ENCODE measurements at places on chromosomes 7 and 10. TPM values are rescaled to one million over a fixed set of nuclear protein-coding genes. Genes with fewer than 3 reads are reported as not detected.

Gene SPDYE8
- not detected for total RNA-seq

GRCh38 chr7:112293416-112293815 lies 86.9 kb downstream of the ZNF277 start:
- no peak for DNase-seq

- DNase-seq, result no peak
Measured at GRCh38 chr10:103758294-103758681, 97.1 kb downstream of the SH3PXD2A start.

Gene PRRT4
- 0.24 TPM for total RNA-seq

DNA sequence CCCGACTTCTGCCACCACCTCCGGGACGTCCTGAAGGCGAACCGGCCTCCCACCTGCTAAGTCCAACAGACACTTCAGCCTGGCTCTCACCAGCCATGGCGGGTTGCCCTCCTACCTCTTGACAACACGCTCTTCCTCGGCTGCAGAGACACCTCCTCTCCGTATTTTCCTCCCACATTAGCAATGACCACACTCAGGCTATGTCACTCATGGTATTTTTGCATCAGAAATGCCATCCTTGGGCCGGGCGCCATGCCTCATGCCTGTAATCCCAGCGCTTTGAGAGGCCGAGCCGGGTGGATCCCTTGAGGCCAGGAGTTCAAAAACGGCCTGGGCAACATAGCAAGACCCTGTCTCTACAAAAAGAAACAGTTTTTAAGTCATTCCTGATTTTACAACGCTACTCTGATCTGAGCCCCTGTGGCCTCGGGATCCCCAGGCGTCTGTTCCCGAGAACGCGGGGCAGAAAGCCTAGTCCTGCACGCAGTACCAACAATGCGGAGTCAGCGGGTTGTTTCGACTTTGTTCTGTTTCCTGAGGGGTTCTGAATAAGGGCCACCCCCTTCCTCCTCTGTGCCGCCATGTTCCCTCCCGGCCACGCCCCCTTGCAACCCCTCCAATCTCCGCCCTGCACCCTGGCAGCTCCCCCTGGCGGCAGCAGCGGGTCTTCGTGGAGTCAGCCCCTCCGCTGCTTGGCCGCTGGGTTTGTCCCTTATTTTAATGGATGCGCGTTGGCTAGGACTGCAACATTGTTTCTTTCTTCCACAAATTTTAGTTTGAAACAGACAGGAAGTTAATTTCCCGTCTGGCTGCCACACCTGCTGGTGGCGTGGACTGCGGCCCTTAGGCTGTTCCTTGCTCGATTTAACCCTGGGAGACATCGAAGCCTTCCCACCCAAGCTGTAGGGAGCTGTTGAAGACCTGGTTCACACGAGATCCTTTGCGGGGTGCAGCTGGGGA lies 9.7 kb upstream of the ZFAND2A start:
- peak; percentile 85 for DNase-seq

DNA sequence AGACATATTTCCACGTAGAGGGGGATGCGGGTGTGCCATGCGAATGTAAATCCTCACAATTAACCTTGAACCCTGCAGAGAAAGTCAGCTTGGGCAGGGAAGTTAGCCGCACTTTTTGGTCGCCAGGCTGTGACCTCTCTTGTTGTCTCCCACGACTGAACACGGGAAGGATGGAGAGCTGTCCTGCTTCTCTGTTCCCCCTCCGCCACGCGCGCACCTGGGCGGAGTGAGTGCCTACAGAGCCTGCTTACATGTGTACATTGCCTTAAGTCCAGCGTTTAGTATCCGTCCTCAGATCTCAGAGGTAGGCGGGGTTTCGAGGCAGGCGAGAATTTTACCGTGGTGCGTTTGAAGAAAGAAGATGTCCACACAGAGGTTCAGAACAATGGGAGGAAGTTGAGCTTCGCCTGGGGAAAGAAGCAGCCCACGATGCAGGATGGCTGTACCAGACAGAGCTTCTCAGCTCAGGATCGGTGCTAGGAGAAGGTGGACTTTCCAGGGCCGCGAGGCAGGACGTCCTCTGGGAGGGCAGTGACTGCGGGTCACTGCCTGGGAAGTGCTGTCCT lies 482 bp upstream of the ERCC6 start:
- DNase-seq, result peak; percentile 43

Gene TRUB1
- total RNA-seq, result 19.5 TPM

DNA sequence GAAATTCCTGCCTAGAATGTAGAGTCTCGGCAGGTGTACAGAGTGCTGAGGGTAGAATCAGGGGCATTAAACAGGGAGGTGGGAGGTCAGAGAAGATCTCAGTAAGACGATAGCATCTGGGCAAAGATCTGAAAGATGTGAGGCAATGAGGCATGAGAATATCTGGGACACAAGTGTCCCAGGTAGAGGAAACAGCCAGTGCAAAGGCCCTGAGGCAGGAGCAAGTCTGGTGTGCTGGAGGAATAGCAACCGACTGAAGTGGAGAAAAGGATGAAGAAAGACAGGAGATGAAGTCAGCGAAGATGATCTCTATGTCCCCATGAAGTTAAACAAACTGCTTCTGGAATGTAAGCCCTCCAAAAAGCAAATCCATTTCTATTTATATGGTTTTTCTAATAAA lies 84.4 kb downstream of the USP6NL start:
- no peak for DNase-seq

DNA sequence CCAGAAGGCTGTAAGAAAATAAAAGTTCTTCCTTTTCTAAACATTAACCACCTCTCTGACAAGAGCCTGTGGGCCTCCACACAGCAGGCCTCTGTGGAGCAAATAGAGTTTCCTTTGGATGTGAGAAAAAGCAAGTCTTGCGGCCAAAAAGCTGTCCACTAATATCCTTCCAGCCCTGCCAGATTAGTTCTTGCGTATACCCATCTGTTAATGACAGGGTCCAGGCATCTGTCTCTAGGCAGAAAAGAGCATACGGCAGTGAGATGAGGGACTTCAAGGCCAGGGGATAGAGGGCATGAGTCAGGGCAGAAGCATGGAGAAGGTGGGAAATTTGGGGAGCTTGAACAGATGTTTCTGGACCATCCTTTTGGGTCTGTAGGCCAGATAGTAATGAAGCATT lies 164.9 kb downstream of the NSUN6 start:
- DNase-seq, result no peak

Gene IL6
- total RNA-seq, result 0.85 TPM

Gene TDRD1
- total RNA-seq, result not detected

Gene EPO
- 0.44 TPM for total RNA-seq

DNA sequence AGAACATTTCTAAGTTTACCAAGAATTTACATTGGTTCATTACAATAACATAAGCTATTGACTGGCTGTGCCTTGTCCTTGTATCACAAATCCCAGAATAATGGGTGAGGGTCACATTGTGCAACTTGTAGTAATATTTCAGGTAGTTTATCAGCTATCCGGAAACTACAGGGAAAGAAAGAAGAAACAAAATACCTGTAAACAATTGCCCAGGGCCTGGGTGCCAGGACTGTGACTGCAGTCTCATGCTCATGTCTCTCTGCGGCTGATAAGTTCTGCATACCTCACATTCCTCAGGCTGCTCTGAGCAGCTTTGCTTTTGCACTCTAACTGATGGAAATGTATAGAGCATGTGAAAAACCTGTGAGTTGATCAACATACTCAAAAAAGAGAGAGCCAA lies 131.8 kb upstream of the TRIM24 start:
- DNase-seq, result no peak

DNA sequence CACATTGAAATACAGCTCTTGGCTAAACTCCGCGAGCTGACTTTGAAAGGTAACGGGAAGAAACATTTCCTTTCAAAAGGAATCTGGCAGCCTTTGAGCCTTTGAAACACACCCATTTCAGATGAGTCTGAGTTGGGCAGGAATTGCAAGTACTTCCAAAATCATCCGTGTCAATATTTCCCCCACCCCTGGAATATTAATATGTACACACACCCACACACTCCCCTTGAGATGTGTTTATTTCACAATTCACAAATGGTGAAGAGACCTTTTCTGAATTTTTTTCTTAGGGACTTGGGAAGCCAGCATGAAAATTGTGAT lies 438.7 kb upstream of the NRP1 start:
- no peak for DNase-seq

DNA sequence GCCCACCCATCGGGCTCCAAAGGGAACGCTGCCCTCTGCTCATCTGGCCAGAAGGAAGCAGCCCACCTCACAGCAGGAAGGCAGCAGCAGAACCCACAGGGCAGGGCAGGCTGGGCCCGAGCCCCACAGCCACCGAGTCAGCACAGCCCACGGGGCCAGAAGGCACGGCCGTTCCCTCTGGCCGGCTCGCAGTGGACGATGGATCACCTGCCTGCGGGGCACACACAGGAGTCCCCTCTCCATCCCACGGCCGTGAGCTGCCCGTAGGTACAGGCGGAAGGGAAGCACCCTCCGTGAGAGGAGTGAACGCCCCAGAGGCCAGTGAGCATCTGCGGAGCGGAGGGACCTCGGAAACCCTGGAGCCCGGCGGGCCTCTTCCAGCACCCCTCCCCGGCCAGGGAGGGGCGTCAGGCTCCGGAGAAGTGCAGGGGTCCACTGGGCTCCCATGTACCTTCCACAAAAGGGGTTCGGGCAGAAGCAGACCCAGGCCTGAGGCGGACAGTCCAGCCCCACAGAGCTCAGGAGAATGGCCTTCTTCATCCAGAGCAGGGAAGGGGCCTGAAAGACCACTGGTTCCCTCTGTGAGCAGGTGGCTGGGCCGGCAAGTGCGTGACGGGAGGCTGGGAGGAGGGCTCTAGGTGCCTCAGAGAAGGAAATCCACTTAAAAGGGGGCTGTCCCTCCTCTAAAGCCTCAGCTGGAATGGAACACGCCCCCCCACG lies 11.7 kb downstream of the NUDT1 start:
- no peak for DNase-seq

Gene ENKUR
- 0.26 TPM for total RNA-seq

Gene ZNF365
- total RNA-seq, result 0.59 TPM

DNA sequence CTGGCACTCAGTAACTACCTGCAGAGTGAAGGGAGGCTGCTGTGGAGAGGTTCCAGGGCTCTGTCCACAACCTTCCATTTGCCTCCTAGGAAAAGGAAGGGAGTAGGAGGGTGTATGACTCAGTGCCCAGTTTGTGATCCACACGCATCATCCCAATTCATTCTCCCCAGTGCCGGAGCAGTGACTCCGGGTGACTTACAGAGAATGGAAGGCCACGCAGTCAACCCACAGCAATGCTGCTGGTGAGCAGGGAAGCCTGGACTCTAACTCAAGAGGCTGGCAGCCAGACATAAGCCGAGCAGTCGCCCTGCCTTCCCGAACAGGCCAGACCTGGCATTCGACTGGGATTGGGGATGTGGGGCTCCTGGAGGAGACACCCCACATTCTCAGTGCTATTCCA lies 139.9 kb downstream of the SH3PXD2A start:
- DNase-seq, result no peak

- no peak for DNase-seq
Measured at GRCh38 chr7:2777898-2778535, 66.1 kb downstream of the GNA12 start.

Gene PAOX
- total RNA-seq, result 5.3 TPM

Gene VPS41
- total RNA-seq, result 50.4 TPM

Gene PSMG3
- total RNA-seq, result 63.0 TPM

DNA sequence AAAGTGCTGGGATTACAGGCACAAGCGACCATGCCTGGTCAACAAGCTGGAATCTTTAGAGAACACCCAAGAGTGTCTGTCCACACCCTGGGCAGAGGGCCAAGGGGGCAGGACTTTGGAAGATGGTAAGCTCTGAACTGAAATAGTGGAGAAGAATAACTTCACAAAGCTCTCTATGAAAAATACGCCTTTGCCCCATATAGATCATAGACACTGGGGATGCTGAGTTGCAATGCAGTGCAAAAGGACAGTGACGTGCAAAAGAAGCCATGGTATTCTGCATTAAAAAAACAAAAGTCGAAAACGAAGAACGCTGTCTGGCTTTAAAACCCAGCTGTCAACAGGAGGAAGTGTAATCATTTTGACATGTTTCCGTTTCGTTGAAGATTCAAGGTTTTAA lies 353.6 kb downstream of the CALN1 start:
- no peak for DNase-seq

Gene CHST12
- total RNA-seq, result 19.3 TPM

GRCh38 chr10:24603333-24603732 lies 120.4 kb downstream of the ARHGAP21 start:
- no peak for DNase-seq

GRCh38 chr7:136104269-136104603 lies 127.1 kb upstream of the MTPN start:
- no peak for DNase-seq

GRCh38 chr7:5214641-5215040 lies 24.6 kb downstream of the WIPI2 start:
- no peak for DNase-seq

- DNase-seq, result peak; percentile 20
Measured at GRCh38 chr10:86286236-86287109, 80.1 kb downstream of the GRID1 start.

DNA sequence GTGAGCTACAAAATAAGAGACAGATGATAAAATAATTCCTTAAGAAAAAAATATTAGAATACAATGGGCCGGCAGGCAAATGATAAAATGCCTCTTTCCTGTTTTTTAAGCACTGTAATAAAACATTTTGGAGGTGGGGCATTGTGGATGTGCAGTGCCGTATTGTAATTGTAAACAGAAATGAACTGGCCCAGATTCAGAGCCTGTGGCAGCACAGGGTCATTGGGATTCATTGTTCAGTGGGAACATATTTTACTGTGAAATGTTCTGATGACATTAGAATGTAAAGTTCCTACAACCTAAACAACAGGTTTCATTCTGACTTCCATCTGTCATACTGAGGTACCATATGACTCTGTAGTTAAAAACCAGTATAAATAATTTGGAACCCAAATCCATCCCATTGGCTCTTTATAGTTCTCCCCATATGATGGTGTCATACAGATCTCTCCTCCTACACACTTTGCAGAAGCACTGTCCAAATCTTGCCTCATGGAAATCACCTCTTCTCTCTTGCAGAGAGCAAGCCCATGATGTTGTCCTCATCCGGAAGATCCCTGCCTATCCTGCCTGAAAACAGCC lies 264.6 kb downstream of the WDR37 start:
- no peak for DNase-seq

Gene FRAT2
- total RNA-seq, result 128 TPM

Gene ZNF783
- 13.6 TPM for total RNA-seq

Gene SYT15B
- 0.24 TPM for total RNA-seq

- DNase-seq, result no peak
Measured at GRCh38 chr7:151850491-151851124, 26.3 kb downstream of the PRKAG2 start.

Gene OLAH
- total RNA-seq, result 0.31 TPM

Gene CHRM2
- not detected for total RNA-seq

Gene MNX1
- total RNA-seq, result 0.20 TPM

Gene ZNF736
- not detected for total RNA-seq

DNA sequence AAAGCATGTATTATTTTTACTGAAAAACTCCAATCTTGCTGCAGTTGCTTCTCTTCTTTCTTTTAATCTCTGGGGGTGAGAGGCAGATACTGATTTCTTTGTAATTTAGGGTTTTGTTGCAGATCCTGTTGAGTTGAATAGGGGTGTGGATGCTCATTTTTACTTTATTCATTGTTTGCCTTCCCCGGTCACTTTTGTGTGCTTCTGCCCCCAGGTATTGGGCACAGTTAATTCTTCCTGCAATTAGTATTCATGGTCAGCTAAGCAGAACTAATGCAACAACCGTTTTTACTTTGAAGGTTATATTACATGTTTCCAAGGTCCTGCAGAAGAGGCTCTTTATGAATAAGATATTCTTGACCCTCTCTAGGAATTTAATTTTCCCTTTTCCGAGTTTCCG lies 96.4 kb downstream of the BUB3 start:
- DNase-seq, result no peak

Gene ZSWIM8
- 41.0 TPM for total RNA-seq

All from H9 (cell line).